ENCODE measurements at places on chromosomes 12 and 14.

DNA sequence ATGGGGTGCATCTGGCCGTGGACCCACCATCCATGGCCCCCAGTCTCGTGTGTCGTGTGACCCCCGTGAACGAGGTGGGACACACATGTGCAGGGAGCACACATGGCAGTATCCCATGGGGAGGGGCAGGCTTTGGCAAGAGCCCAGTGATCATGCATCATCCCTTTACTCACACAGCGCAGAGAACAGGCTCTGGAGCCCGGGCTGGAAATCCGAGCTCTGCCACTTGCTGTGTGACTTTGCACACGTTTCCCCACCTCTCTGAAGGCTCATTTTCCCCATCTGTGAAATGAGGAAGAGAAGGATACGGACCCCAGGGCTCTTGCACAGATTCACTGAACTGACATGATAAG, 119.9 kb downstream of the PHETA1 start:
- no peak for DNase-seq

DNA sequence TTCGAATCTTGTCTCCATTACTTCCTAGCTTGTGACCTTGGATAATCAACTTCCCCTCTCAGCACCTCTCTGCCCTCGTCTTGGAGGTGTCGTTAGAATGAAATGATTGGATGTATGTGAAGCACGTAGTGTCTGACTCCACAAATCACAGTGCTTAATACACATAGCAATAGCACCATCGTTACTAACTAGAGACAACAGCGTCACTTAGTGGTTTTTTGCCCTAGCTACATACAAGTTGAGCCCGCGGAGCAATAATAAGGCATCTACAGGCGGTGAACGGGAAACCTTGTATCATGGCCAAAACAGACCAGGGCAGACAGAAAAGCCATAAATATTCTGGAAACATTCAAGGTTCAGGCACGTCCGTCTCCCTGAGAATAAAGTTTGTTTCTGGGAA, 154.9 kb downstream of the ASCL4 start:
- no peak for DNase-seq

GRCh38 chr14:92259613-92260357, 63.2 kb upstream of the SLC24A4 start:
- no peak for DNase-seq

DNA sequence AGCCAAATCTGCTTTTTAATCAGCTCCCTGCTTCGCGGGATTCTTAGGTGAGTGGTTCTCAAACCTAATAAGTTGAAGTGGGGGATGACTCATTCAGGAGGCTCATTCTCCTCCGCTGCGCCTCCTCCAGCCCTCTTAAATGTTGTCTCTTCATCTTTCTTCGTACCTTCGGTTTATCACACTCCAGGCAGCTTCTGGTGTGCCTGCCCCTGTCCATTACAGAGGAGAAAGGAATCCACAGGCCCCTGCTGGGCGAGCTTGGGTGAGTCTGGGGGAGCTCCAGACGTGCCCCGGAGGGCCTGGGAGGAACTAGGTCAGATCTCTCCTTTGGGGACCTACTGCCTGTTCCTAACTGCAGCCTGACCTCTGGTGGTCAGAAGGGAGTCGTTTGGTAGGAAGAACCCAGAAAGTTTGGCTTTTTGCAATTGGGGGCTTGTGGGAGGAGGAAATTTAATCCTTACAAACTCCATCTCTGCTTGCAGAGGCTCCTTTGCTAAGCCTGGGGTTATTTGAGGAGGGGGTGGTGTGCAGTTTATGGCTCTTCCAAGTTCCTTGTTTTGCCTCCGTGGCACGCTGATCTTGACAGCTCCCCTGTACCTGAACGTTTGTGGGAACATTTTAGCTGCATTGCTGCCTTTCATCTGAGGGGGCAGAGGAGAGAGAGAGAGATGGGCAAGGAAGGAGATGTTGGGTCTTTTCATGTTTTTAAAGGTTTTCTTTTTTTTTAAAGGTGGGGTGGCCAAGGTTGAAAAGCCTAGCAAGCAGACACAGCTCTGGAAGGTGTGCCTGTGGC, 84.1 kb upstream of the GNG2 start:
- DNase-seq, result no peak

DNA sequence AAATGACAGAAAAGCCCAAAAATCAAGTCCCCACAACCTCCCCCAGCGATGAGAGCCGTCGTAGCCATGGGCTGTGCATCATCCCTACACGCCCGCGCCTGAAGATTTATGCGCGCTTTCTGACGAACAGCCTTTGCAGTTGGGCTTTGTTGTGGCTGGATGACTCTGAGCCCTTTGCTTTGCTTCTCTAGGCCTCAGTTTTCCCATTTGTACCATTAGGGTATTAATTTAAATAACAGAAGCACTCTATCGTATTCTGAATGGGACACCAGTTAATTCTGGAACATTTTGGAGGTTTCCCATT, 24.2 kb downstream of the SFSWAP start:
- DNase-seq, result no peak

DNA sequence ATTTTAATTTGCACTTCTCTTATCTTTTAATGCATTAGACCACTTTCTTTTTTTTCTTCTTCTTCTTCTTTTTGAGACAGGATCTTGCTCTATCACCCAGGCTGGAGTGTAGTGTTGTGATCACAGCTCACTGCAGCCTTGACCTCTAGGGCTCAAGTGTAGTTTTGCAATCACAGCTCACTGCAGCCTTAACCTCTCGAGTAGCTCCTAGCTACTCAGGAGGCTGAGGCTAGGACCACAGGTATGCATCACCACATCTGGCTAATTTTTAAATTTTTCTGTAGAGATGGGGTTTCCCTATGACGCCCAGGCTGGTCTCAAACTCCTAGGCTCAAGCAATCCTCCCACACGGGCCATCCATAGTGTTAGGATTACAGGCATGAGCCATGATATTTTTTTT, 12.7 kb downstream of the TMED8 start:
- DNase-seq, result no peak

GRCh38 chr12:107302649-107303341, 209.4 kb upstream of the CRY1 start:
- DNase-seq, result no peak

DNA sequence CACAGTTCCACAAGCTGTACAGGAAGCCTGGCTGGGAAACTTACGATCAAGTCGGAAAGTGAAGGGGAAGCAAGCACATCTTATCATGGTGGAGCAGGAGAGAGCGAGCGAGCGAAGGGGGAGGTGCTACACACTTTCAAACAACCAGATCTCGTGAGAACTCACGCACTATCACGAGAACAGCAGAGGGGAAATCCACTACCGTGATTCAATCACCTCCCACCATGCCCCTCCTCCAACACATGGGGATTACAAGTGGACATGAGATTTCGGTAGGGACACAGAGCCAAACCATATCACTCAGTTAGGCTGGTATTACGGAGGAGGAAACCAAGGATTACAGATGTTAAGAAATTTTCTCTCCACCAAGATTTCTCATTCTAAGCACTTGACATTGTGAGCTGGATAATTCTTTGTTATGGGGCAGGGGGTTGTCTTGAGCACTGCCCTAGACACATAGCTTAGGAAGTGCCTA, 262.0 kb upstream of the G2E3 start:
- DNase-seq, result no peak

GRCh38 chr12:111606767-111607230, 7.7 kb upstream of the ATXN2 start:
- DNase-seq, result no peak

GRCh38 chr14:91929700-91930099, 17.8 kb downstream of the FBLN5 start:
- no peak for DNase-seq
